ENCODE measurements at places on chromosomes 11 and 22.

DNA sequence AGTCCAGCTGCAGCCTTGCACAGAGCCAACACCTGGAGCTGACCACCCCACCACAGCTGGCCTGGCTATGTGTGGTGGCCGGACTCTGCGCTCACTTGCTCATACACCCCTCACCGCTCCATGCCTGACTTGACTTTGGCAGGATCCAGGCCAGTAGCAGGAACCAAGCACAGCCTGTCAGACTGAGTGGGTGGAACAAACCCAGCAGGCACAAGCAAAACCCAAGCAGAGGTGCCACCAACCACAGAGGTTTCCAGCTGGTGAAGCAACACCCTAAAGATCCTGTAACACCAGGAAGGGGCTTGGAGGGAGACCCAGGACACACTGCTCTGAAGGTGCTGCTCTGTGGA is 44.9 kb upstream of the WNT11 start:
- DNase-seq: no peak

GRCh38 chr11:26522912-26523610 is 49.0 kb downstream of the MUC15 start:
- no peak for DNase-seq

- DNase-seq: no peak
Measured at GRCh38 chr11:108398439-108398838, 68.9 kb downstream of the C11orf65 start.

DNA sequence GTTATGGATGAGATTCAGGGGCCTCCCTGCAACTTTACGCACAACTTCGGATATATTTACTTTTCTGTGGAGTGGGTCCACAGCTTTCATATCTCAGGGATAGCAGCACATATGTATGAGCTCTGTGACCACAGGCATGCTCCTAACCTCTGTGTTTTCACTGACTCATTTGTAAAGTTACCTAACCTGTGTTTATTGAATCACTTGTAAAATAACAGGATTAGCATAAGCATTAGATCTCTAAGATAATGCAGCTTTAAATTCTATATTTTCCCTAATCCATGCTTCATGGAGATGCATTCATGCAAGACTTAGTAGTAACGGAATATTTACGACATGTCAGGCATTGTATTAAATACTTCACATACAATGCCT is 47.9 kb upstream of the DDI1 start:
- DNase-seq: no peak

Measured in stimulated activated CD8-positive, alpha-beta memory T cell treated with anti-CD3 and anti-CD28 coated beads, Interleukin-4, amount 100 ng/mL, for 48 hours (primary cell).